ENCODE measurements at places on chromosomes 2 and 18.

GRCh38 chr2:188693111-188693510 is 281.1 kb upstream of the COL3A1 start:
- no peak for DNase-seq

GRCh38 chr2:38912619-38913018 is 22.9 kb downstream of the ARHGEF33 start:
- DNase-seq: no peak

GRCh38 chr2:67871686-67872412 is 191.0 kb downstream of the C1D start:
- no peak for DNase-seq

DNA sequence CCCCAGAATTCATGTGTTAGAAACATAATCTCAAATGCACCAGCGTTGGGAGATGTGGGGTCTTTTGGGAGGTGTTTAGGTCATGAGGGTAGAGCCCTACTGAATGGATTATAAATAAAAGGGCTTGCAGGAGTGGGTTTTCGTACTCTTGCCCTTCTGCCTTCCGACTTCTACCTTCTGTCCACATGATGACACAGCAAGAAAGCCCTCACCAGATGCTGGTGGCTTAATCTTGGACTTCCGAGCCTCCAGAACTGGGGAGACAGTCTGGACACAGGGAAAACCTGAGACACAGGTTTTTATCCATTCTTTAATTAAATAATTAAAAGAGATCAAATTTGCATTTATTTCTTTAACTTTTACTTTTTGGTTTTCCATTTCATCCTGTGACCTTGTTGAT is 87.8 kb downstream of the DIS3L2 start:
- no peak for DNase-seq

GRCh38 chr2:203678971-203679370 is 27.5 kb upstream of the CD28 start:
- DNase-seq: no peak

GRCh38 chr18:70513502-70514171 is 224.8 kb downstream of the SOCS6 start:
- no peak for DNase-seq

Measured in stimulated activated CD4-positive, alpha-beta T cell treated with anti-CD3 and anti-CD28 coated beads, Interleukin-4, amount 100 ng/mL, for 1 hour (primary cell).